Adrenal gland (tissue), 19 donors: ENCODE measurements at places on chromosomes 7 and 10. TPM values are rescaled to one million over a fixed set of nuclear protein-coding genes. Genes with fewer than 3 reads are reported as not detected.

Gene LIPJ
- total RNA-seq = 0.07 TPM

Gene OPN4
- total RNA-seq = not detected

Gene FGF8
- total RNA-seq = not detected

- no peaks in the 10 kb centered on the region for H3K36me3 ChIP-seq
- DNase-seq = no peak
- H3K27me3 ChIP-seq = no peaks in the 10 kb centered on the region
- no peak overlapping the region for H3K4me3 ChIP-seq
- no peak overlapping the region for H3K27ac ChIP-seq
- H3K4me1 ChIP-seq = no peaks in the 10 kb centered on the region
These were observed 482.1 kb downstream of the DNAJB6 start for GRCh38 chr7:157818701-157819454.

DNA sequence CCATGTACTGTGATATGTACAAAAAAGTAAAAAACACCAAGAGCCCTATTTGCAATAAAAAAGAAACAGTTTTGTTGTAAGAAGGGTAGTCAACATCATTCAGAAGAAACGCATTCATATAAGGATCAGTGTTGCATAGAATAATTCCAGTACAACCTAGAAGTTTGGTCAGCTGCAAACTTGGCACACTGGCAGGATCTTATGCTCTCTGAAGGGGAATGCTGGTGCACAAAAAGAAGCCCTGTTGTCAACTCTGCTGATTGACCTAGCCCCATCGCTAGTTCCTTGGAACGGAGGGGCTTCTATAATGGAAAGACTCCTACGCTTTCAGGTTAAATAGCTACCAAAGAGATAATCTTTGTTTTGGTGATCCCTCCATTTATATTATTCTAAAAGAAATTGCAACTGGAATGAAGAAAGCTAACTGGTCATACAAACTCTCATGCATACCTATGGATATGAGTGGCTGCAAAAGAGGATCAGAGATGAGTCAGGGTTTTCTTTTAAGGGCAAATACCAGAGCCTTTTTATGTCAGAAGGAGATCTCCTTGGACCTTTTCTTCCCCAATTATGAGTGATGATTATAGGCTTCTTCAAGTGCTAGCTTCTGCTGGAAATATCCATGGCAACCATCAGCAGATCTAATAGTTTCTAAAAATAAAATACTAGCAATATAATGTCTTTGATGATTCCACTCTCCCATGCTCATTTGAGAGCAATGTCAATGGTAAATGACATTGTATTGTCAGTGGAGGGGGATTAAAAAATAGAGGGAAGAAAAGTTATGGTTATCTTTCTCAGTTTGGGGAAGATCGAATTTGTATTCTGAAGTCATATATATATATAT, 312.4 kb upstream of the CACNA2D1 start:
- no peak overlapping the region for H3K4me3 ChIP-seq
- no peak overlapping the region for H3K27ac ChIP-seq
- H3K27me3 ChIP-seq = no peaks in the 10 kb centered on the region
- no peaks in the 10 kb centered on the region for H3K36me3 ChIP-seq
- H3K4me1 ChIP-seq = no peaks in the 10 kb centered on the region

GRCh38 chr10:124706462-124707143, 37.6 kb downstream of the FAM53B start:
- peak; percentile 31 for DNase-seq
- peaks cover 90% of the 10 kb centered on the region for H3K4me1 ChIP-seq
- H3K4me3 ChIP-seq = no peak overlapping the region
- peak overlapping the region; percentile 4 for H3K27ac ChIP-seq
- peaks cover 15% of the 10 kb centered on the region for H3K36me3 ChIP-seq

- no peak overlapping the region for H3K4me3 ChIP-seq
- no peak for DNase-seq
- no peaks in the 10 kb centered on the region for H3K36me3 ChIP-seq
- H3K27me3 ChIP-seq = no peaks in the 10 kb centered on the region
- no peak overlapping the region for H3K27ac ChIP-seq
These were observed 49.6 kb upstream of the HELLS start for GRCh38 chr10:94496010-94496409.

DNA sequence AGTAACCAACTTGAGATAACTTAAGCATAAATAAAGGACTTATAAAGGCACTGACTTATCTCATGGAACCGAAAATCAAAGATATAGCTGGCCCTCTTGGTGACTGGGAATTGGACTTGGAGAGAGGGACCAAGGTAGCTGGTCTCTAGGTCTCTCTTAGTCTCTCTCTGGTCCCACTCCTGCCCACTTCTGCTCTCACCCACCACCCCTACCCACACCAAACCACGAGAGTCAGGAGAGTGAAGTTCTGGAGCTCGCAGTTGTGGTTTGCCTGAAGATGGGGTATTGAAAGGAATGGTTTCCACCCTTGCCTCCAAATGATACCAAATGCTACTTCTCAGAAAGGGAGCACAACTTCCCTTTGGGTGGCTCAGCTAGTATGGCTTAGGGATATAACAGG, 216.3 kb downstream of the LRMDA start:
- no peaks in the 10 kb centered on the region for H3K36me3 ChIP-seq
- H3K27ac ChIP-seq = no peak overlapping the region
- H3K4me1 ChIP-seq = no peaks in the 10 kb centered on the region
- DNase-seq = no peak

DNA sequence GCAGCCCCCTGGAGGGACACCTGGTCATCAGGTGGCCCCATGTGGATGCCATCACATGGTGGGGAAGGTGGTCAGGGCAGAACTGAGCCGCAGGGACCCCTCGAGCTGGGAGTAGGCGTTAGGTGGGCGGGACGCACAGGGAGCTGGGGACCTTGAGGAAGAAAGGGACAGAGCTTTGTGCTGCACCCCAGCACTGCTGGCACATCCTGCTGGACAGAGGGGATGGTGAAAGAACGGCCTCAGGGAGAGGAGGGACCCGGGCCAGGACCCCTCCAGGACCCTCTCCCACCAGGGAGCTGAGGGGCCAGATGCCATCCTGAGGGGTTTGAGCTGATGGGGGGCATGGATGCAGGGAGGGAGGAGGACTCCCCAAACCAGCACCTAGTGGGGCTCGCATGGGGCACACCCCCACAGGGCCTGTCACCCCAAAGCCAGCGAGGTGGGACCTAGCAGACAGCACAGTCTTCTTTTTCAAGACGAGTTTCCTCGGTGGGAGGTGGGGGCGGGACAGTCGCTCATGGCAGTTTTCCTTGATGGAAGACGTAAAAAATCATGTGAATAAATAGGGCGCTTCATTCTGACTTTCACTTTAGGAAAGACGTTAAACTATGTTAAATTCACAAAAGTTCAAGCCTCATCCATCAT, 43.3 kb downstream of the STK32C start:
- no peaks in the 10 kb centered on the region for H3K36me3 ChIP-seq
- no peak for DNase-seq
- no peaks in the 10 kb centered on the region for H3K27me3 ChIP-seq

DNA sequence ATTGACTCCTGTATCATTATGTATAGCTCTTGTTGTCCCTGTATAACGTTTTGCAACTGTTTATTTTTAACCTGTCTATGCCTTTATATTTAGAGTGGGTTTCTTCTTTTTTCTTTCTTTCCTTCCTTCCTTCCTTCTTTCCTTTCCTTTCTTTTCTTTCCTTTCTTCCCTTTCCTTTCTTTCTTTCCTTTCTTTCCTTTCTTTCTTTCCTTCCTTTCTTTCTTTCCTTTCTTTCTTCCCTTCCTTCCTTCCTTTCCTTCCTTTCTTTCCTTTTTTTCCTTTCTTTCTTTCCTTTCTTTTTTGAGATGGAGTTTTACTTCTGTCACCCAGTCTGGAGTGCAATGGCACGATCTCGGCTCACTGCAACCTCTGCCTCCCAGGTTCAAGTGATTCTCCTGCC, 5.9 kb downstream of the JAKMIP3 start:
- H3K27ac ChIP-seq = no peak overlapping the region
- no peaks in the 10 kb centered on the region for H3K27me3 ChIP-seq
- H3K4me3 ChIP-seq = no peak overlapping the region
- peaks cover 1% of the 10 kb centered on the region for H3K4me1 ChIP-seq
- H3K36me3 ChIP-seq = no peaks in the 10 kb centered on the region

- DNase-seq = no peak
- no peak overlapping the region for H3K27ac ChIP-seq
- H3K27me3 ChIP-seq = no peaks in the 10 kb centered on the region
- no peaks in the 10 kb centered on the region for H3K36me3 ChIP-seq
- H3K4me1 ChIP-seq = no peaks in the 10 kb centered on the region
- H3K4me3 ChIP-seq = no peak overlapping the region
These were observed 249.6 kb downstream of the PLXDC2 start for GRCh38 chr10:20065814-20066213.

DNA sequence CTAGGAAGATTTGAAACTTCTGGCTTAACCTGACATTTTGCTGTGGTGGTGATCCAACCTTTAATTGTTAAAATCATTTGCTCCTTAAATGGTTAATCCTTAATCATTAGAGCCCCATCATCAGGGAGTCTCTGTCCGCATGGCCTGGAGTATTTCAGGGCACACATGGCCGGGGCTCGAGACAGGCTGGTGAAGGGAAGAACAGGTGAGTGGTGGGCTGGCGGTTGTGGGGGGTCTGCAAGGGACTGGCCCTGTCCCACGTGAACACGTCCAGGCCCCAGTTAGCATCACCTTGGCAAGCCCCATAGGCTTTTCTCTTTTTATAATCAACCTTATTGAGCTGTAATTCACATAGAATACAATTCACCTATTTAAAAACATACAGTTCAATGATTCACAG, 109.5 kb downstream of the DNAJB6 start:
- H3K4me1 ChIP-seq = no peaks in the 10 kb centered on the region
- DNase-seq = no peak
- H3K27ac ChIP-seq = no peak overlapping the region
- no peaks in the 10 kb centered on the region for H3K27me3 ChIP-seq
- no peaks in the 10 kb centered on the region for H3K36me3 ChIP-seq

DNA sequence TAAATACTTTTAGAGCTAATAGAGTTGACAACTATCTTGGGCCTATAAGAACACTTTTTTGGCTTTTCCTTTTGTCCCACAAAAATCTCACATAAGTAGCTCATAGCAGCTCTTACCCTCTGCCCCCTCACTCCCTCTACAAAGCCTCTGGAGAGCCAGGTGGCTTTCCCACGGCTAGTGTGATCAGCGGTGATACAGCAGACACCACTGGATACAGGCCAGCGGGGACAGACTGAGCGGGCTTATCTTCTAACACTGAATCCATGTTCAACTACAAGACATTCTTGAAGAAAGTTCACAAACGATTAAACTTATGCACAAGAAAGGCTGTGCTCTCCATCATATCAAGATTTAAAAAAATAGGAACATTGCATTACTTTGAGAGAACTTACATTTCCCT, 377.2 kb downstream of the PARD3 start:
- no peaks in the 10 kb centered on the region for H3K36me3 ChIP-seq
- no peak overlapping the region for H3K27ac ChIP-seq
- no peak for DNase-seq
- no peaks in the 10 kb centered on the region for H3K27me3 ChIP-seq

GRCh38 chr7:24972166-24972477, 7.9 kb downstream of the OSBPL3 start:
- no peak overlapping the region for H3K27ac ChIP-seq
- no peak overlapping the region for H3K4me3 ChIP-seq
- H3K36me3 ChIP-seq = no peaks in the 10 kb centered on the region
- H3K27me3 ChIP-seq = no peaks in the 10 kb centered on the region
- DNase-seq = no peak

GRCh38 chr10:11353006-11353896, 258.2 kb downstream of the USP6NL start:
- no peaks in the 10 kb centered on the region for H3K4me1 ChIP-seq
- no peak for DNase-seq
- H3K36me3 ChIP-seq = no peaks in the 10 kb centered on the region
- H3K27ac ChIP-seq = no peak overlapping the region
- no peaks in the 10 kb centered on the region for H3K27me3 ChIP-seq
- H3K4me3 ChIP-seq = no peak overlapping the region

- H3K4me1 ChIP-seq = peaks cover 12% of the 10 kb centered on the region
- no peak for DNase-seq
- no peak overlapping the region for H3K4me3 ChIP-seq
- H3K27ac ChIP-seq = no peak overlapping the region
These were observed 151.5 kb upstream of the FAM3C start for GRCh38 chr7:121547544-121548092.

GRCh38 chr7:31935124-31936054, 134.8 kb downstream of the PDE1C start:
- no peak overlapping the region for H3K4me3 ChIP-seq
- no peak overlapping the region for H3K27ac ChIP-seq
- H3K36me3 ChIP-seq = no peaks in the 10 kb centered on the region
- DNase-seq = no peak

GRCh38 chr7:90698616-90699015, 102.5 kb downstream of the CDK14 start:
- no peak for DNase-seq
- H3K4me3 ChIP-seq = no peak overlapping the region
- no peaks in the 10 kb centered on the region for H3K4me1 ChIP-seq
- no peaks in the 10 kb centered on the region for H3K36me3 ChIP-seq
- no peaks in the 10 kb centered on the region for H3K27me3 ChIP-seq

DNA sequence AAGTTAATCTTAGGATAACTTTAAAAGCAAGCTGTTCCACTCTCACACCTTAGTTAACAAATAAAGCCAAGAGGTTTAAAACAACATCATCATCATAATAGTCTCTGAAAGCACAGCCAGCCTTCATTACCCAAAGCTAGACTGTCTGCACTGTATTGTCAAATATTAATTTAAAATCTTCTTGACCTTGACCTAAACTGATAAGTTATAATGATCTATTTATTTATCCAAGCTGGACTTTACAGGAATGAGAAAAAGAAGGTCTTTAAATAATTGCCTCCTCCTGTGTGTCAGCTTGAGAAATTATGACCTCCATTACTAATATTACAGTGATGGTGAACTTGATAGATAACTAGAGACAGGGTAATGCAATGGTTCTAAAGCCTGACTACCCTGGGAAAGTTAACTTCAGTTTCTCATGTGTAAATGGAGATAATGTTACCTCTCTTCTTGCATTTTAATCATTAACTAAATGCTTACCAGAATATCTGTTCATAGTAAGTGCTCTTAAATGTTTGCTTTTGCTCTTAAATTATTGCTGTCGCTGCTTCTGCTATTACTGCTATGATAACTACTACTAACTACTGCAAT, 111.0 kb downstream of the KAT6B start:
- no peaks in the 10 kb centered on the region for H3K27me3 ChIP-seq
- H3K27ac ChIP-seq = no peak overlapping the region
- no peak overlapping the region for H3K4me3 ChIP-seq
